Spleen (tissue), 13 donors: ENCODE measurements at places on chromosomes 3 and 15. TPM values are rescaled to one million over a fixed set of nuclear protein-coding genes. Genes with fewer than 3 reads are reported as not detected.

The REC114 gene
- not detected for polyA plus RNA-seq

The EFHB gene
- 1.0 TPM for polyA plus RNA-seq

The CLDN16 gene
- polyA plus RNA-seq, result 0.08 TPM

The ARGFX gene
- not detected for polyA plus RNA-seq

The SSUH2 gene
- 2.0 TPM for polyA plus RNA-seq

The TMEM212 gene
- not detected for polyA plus RNA-seq

The GOLGA8G gene
- not detected for polyA plus RNA-seq

The FOXB1 gene
- 0.03 TPM for polyA plus RNA-seq

The MYEF2 gene
- 9.2 TPM for polyA plus RNA-seq

The SLC6A11 gene
- polyA plus RNA-seq, result not detected

The RBPMS2 gene
- polyA plus RNA-seq, result 3.0 TPM
